ENCODE measurements at places on chromosomes 1 and 21.

DNA sequence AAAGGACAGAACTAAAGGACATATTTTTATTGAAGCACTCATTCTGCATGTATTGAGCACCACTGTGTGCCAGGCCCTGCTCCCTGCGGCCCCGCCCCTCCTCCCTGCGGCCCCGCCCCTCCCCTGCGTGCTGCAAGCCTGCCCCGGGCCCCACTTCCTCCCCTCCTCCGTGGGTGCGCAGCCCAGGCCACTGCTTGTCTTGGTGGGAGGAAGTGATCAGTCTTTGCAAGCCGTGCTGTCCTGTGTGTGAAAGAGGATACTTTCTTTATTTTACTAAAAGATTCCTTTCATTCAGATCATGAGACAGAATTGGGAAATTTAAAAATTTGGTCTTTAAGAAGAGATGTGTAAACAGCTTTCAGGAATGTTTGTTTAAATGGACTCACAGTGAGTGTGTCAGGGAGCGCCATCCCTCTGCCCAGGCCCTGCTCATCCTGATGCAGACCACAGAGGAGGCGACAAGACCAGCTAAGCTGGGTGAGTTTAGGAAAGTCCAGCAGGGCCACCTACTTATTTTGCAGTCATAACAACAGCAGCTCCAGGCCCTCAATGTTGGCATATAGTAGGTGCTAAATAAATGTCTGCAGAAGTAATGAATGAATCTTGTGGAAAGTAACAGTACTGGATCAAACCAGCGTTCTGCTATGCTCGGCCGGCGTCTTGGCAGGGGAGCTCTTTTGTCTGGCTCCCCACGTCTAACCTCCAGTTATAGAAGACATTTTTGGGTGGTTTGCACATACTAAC is 88.3 kb upstream of the SELENON start:
- DNase-seq: no peak

GRCh38 chr1:240242601-240243144 is 151.0 kb downstream of the FMN2 start:
- no peak for DNase-seq

- no peak for DNase-seq
Measured at GRCh38 chr1:34270181-34270580, 93.5 kb downstream of the C1orf94 start.

GRCh38 chr21:41124641-41125201 is 43.2 kb upstream of the BACE2 start:
- DNase-seq: no peak

DNA sequence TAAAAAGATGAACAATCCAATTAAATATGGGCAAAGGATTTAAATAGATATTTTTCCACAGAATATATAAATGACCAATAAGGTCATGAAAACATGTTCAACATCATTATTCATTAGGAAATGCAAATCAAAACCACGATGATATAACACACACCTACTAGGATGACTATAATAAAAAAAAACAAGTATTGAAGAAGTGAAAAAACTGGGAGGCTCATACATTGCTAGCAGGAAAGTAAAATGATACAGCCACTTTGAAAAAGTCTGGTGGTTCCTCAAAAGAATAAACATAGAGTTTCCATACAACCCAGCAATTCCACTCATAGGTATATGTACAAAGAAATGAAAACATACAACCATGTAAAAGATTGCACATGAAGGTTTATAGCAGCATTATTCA is 75.7 kb upstream of the RAB4A start:
- DNase-seq: no peak

GRCh38 chr1:62991152-62991551 is 207.2 kb downstream of the ATG4C start:
- no peak for DNase-seq

- no peak for DNase-seq
Measured at GRCh38 chr21:35340273-35340672, 291.2 kb upstream of the RUNX1 start.

- DNase-seq: no peak
Measured at GRCh38 chr1:208562151-208562960, 318.2 kb upstream of the PLXNA2 start.

DNA sequence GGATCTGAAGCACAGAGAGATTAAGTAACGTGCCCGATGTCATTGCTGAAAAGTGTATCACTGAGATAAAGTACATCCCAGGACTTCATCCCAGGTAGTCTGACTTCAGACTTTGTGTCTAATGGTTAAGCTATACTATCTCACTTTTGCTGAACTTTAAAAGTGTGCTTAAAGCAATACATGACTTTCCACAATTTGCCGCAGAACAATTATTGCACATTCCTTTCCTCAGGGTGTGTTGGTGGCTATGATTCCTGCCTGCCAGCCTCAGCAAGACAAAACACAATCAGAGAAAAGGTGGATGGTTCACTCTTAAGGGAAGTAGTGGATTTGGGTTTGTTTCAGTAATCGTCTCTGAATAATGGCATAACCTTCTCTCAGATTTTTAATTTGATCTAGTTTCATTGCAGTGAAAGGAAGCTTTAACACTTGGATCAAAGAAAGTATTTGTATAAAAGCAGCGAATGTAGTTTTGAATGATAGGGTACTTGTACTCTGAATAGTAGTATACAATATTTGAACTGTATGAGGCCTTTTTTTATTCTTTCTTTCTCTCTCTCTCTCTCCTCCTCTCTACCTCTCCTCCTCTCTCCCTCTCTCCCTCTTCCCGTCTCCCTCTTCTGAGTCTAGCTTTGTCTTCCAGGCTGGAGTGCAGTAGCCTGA is 47.0 kb downstream of the CNST start:
- DNase-seq: no peak

DNA sequence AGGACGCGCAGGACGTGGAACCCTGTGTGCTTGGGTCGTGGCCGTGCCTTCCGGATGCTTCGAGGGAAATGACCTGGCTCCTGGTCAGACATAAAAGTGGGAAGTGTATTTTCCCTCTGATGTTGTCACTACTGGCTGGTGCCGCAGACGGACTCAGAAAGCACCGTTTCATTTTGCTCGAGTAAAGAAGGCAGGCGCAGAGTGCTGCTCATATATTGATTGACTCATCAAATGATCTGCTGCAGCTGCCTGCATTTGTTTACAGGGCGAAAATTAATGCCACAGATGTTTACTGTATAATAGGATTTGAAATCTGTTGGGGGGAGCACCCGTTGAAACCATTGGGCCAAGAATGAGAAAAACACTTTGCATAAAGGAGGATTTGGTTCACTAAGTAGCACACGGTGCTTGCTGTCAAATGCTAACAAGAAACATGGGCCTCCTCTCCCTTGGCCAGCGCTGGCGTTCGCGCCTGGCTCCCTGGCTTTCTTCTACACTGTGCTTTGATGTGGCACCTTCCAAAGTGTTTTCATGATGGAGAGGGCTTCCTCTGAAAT is 365.5 kb downstream of the CAMTA1 start:
- no peak for DNase-seq

GRCh38 chr1:1943834-1944570 is 24.9 kb upstream of the TMEM52 start:
- no peak for DNase-seq

GRCh38 chr1:192660613-192661012 is 24.7 kb downstream of the RGS13 start:
- no peak for DNase-seq

DNA sequence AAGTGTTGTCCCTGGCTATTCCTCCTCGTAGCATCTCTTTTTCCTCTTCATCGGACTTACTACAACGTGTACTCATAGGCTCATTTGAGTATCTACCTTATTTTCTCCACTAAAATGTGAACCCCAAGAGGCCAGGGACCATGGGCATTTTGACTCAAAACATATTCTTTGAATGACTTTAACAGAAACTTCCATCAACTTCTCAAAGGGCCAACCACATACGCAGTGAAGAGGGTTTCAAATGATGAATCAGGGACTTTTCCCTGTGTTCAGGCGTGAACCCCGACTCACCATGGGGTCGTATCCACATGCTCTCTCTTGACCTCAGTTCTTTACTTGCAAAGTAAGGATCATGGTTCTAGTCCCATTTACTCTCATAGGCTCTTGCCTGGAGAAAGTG is 20.2 kb upstream of the GPR137B start:
- DNase-seq: no peak

- DNase-seq: no peak
Measured at GRCh38 chr1:160064746-160065145, 5.2 kb downstream of the KCNJ10 start.

GRCh38 chr1:214165850-214166374 is 115.0 kb upstream of the SMYD2 start:
- DNase-seq: no peak

DNA sequence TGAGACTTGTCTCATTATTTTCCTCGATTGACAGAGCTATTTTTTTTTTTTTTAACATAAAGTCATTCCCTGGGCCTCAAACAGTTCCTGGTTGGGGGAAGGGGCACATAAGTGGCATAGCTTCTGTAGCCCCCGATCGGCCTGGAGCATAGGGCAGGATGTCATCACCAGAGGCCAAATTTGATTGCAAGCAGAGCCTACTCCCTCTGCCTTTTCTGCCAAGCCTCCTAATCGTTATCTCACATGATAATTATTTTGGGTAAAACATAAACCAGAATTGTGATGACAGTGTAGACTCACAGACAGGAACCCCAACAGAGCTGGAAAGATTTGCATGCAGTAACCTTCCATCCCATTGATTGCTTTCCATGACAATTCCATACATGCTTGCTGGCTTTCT is 404.8 kb downstream of the PCP4 start:
- DNase-seq: no peak

GRCh38 chr1:46285730-46286477 is 17.5 kb downstream of the LRRC41 start:
- DNase-seq: no peak

- peak; percentile 77 for DNase-seq
Measured at GRCh38 chr1:207024202-207025145, 8.1 kb downstream of the C1orf116 start.

GRCh38 chr1:94803517-94804441 is 16.4 kb upstream of the SLC44A3 start:
- DNase-seq: no peak

DNA sequence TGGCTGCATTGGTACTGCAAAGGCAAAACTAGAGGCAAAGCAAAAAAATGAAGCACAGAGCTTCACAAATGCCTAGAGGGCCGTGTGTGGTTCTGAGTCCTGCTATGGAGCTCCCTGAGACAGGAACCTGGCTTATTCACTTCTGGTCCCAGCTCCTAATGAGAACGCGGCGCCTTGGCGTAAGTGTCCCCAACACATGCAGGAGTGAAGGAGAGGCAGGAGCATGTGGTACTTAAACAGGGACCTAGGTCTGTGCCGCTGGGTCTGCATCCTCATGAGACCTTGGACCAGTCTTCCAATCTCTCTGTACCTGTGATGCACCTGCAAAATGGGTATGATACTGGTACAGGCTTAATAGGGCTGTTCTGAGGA is 14.4 kb upstream of the SLC2A7 start:
- DNase-seq: no peak

DNA sequence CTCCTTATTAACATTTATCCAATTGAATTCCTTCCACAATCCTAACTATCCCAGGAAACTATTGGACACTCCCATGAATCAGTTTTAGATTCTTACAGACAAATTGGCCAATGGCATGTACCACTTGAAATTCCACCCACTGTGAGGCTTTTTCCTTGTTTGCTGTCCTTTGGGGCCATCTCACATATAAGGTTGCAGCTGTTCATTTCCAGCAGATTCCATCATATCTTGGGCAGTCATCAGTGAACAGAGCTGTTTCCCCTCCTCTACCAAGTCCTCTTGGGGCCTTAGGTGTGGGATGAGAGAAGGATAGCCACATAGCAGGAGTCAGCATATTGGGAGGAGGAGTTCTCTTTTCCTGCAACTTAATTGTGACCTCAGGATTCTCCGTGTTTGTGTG is 109.1 kb downstream of the HHAT start:
- no peak for DNase-seq

GRCh38 chr1:63101336-63101735 is 221.0 kb upstream of the FOXD3 start:
- DNase-seq: no peak

DNA sequence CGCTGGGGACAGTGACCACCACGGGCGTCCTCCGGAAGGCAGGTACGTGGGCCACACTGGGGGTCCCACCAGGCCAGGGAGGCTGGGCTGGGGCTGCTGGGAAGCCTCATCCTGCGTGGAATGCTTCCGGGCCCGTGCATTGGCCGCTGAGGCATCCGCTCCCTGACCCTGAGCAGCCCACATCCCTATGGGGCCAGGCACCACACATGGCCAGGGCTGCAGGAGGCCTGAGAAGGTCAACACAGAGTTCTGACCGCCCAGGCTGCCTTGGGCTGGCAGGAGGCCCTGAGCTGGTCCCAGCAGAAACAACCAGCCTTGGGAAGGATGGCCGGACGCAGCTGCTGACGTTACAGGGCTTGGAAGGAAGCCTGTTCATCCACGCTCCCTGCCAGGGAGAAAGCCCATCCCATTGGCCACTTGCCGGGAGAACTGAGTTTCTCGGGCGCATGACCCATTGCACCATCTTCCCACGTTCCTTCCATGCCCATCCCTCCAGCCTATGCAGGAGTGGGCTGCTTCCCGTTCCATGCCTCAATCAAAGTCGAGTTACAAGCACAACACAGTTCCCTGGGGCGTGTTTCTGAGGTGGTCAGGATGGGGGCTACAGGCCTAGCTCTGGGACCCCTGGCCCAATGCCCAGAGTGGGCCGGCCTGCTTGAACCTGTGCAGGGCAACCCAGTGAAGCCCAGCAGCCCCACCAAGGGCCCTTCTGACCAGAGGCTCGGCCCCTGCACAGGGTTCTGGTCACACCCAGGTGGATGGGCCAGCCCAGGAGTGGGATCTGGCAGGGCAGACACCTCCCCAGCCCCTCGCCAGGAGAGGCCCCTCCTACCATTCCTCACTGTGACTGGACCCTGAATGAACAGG is 31.7 kb downstream of the TRIM11 start:
- no peak for DNase-seq

GRCh38 chr1:223810586-223810985 is 35.2 kb downstream of the TP53BP2 start:
- no peak for DNase-seq

DNA sequence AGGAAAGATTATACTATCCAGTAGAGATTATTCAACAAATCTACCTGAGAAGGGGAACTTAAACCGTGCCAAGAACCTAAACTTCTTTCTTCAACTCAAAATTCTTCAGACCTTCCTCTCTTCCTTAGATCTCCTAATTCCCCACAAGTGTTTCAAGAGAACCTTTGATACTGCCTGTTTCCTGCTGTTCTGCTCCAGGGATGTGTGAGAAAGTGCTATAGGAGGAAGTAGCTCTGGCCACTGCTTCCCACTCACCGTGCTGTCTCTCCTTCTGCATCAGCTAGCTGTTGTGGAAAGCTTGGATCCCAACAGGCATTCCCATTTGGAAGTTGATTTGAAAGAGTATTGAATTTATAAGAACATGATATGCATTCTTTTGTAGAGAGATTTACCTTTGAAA is 4.5 kb upstream of the NOS1AP start:
- no peak for DNase-seq

Measured in bone marrow (tissue), 2 donors.